ENCODE measurements at places on chromosomes 1 and 21.
A peak's percentile ranks its signal among the peaks of the same experiment; 100 is the strongest.

GRCh38 chr21:44618504-44618903 is 6.6 kb downstream of the KRTAP10-8 start:
- no peak for DNase-seq

DNA sequence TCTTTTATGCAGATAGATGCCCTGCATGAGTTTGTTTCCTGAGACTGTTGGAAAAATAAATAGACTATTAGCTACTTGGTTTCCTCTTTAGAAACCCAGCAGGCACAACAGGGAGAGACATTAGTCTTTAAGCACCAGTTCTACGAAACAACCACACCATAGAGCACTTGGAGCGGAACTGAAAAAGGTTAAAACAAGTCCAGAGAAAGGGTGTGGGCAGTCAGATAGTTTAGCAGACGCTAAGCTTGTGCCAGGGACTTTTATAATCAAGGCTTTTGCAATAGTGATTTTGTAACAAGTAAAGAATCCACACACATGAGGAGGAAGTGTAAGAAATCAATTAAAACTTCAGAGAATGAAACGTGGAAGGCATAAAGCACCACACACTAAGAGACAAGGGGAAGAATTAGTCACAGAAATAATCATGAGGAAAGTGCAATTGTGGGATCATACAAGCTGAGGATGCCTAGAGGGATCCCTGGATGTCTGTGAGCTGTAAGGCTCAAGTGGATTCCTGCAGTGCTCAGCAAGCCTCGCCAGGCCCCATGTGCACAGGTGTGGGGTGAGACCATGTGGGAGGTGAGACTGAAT is 37.8 kb upstream of the TLR5 start:
- DNase-seq, result peak; percentile 61

DNA sequence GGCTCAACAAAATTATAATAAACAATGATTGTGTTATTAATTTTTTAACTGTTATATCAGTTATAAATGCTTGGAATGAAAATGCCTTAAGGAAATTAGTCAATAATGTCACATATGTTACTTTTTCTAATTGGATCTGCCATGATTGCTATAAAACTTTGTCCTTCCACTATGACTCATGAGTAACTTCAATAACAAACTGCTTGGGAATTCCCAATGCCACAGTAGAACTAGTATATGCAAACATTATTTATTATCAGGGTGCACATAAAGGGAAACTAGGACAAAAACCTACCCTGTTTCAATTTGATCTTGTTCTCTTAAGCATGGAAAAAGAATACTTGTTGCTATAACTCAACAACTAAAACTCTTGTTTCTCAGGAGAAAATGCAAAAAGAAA is 59.1 kb upstream of the PDC start:
- no peak for DNase-seq

DNA sequence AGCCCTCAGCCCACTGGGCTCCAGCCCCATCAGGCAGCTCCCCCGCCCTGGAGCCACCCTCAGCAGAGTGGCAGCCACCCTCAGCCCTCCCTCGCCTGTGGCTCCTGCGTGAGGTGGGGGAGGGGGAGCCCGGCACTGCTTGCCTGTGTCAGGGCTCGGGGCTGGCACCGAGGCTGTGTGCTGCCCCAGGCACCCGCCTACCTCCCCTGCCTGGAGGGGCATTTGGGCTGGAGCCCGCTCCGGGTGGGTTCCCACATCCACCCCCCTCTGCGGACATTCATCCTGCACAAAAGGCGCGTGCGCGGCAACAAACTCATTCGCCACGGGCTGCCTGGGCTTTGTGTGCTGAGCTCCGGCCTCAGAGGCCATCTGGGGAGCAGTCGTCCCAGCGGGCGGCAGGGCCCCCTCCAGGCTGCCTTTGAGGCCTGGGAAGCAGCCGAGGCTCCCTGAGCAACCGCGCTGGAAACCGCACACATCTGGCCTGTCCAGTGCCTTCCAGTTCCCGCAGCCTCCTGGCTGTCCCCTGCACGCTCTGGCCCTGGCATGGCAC is 12.6 kb upstream of the TNFRSF14 start:
- peak; percentile 84 for DNase-seq

DNA sequence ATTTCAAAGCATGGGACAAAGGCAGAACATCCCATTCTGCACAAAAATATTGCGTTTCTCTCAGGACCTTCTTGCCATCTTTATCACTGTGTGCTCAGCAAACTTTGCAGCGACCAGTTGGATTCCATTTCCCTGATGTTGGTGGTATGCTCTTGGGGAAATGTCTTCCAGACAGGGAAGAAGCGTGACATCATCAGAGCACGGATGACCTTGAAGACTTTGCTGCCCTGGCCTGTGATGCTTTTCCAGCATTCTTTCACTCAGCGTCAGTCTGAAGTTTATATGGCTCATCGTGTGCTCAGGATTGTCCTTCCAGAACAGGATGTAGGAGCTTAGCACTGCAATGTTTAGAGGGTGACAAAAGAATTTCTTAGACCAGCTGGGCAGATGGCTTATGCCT is 131.4 kb upstream of the F3 start:
- no peak for DNase-seq

DNA sequence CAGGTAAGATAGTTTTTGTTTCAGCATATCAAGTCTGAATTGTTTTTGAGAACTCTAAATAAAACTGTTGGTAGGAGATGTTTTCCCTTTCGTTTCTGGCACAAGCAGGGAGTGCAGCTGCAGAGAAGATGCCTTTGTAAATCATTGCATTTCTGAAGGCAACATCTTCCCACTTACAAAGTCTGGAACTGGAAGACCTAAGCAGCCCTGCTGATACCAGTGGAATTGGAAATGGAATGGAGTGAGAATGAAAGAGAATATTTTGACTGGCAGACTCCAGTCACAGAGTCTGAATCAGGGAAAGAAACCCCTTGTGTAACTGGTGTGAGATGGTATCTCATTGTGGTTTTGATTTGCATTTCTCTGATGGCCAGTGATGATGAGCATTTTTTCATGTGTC is 815.6 kb downstream of the LTN1 start:
- DNase-seq, result no peak

DNA sequence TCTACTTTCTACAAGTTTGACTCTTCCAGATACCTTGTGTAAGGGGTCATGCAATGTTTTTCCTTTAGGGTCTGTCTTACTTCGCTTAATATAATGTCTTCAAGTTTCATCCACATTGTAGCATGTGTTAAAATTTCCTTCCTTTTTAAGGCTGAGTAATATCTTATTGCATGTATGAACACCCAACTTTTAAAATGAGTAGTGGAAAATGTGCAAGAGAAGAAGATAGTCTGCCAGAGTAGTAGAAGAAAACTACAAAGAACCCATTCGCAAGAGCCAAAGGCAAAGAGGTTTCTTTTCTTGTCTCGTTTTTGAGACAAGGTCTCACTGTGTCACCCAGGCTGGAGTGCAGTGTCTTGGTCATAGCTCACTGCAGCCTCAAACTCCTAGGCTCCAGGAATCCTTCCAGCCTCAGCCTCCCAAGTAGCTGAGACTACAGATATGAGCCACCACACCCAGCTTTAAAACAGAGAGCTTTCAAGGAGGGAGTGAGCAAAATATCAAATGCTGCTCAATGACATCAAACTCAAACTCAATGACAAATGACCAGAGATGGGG is 9.4 kb downstream of the IL23R start:
- DNase-seq, result no peak

DNA sequence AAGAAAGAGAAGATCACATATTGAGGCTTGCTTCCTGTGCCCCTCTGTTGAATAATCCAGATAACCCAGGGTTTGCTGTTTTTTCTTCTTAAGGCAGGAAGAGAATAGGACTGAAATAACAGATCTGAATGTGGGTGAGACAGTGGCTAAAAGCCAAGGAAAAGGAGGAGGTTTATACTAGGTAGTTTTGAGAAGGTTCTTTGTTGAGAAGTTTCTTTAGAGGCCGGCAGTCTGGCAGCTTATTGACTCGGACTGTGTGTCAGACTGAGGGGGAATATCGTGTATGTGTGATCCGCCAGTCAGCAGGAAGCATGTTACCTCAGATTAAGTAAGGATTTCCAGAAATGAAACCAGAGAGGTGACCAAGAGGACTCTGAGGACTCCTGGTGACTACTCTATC is 119.8 kb downstream of the PLA2G4A start:
- no peak for DNase-seq

DNA sequence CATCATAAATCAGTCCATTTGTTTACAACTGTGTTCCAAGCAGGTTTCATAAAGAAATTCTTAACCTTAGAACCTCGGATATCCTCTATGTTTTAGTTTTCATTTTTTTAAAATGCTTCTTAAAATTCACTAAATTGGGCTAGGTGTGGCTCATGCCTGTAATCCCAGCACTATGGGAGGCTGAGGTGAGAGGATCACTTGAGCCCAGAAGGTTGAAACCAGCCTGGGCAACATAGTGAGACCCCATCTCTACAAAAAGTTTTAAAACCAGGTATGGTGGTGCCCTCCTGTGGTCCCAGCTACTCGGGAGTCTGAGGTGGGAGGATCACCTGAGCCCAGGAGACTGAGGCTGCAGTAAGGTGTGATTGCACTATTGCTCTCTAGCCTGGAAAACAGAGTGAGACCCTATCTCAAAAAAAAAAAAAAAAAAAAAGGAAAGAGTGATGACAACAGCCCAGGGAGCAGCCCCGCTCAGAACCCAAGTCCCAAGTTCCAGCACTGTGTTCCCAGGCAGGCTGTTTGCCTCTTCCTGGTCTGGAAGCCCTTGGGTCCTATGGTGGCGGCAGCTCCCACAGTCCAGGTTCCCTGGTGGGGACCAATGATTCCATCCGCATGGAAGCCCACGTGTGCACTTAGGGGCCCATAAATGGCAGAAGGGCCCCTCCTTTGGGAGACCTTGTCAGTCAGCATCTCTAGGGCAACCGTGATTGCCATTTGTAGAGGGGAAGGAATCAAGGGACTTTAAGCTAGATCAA is 24.7 kb upstream of the SPSB1 start:
- DNase-seq, result no peak

DNA sequence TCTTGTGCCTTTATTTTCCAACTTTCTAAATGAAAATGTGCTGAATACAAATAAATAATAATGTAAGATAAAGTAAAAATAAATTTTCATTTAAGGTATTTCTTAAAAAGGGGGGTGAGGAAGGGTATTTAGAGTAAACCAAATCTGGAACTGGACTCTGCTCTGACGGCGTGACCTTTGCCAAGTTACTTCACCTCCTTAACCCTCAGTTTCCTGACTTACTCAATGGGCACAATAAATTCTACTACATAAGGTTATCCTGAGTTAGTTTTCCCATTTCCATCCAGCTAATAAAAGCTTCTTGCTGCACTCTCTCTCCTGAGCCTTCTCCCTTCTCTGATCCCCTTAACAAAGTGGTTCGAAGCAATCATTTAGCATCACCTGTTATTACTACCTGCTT is 93.9 kb downstream of the NID1 start:
- no peak for DNase-seq
